ENCODE measurements at places on chromosomes 3 and 15.

- no peak for DNase-seq
These were observed 227.6 kb downstream of the KLF13 start for GRCh38 chr15:31554261-31554660.

DNA sequence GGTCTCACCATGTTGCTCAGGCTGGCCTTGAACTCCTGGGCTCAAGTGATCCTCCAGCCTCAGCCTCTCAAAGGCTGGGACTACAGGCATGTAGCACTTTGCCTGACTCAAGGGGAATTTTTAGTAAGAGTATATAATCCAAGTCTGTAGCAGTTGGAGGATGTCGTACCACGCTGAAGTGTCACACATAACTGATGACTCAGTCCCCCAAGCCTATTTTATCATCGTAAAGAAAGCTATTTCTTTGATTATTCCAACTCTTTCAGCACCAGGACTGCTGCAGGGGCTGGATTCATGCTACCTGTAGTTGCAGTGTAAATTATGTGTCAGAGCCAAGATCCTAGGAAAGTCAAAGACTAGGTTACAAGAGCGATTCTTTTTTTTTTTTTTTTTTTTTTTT is 1.4 kb upstream of the PRKCI start:
- no peak for DNase-seq

DNA sequence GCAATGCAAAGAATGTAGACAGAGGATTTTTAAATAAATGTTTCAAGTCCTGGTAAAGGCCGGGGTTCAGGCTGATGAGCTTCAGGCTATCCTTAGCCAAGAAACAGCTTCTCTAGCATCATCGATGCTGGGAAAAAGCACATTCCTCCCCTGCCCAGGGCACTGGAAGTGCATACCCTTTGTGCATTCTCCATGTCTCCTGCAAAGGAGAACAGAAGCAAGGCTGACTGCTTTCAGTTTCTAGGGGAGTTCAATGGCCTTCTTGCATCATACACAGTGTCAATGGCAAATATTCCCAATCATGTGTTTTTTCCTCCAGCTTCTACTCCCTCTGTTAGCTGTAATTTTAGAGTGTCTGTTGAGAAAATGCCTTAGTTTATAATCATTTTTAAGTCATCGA is 59.9 kb downstream of the GPR176 start:
- DNase-seq, result no peak

- DNase-seq, result no peak
These were observed 12.2 kb downstream of the EIF4E3 start for GRCh38 chr3:71713041-71713440.

DNA sequence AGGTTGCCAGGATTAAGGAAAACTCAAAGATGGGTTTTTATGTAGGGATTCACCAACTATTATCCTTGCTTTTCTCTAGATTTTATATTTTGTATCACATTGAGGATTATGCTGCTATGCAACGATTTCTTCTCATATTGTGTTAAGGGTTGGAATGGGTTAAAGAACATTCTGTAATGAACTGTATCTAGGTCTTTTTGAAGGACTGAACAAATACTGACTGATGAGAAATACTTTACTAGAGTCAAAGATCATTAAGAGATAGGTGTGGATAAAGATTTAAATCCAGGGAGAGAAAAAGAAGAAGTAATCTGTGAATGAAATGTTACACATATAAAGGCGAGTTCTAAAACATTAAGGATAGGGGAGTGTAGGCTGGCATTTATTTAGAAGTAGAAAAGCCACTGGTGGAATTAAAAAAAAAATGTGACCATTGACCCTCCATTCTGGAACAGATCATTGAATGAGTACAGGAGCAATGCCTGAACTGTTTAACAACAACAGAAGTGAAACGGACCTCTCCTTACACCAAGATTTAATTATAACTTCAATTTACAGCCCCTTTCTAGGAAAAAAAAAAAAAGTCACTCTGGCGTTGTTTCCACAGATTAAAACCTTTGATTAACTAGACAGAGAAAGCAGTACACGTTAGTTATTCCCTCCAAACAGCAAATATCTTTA is 39.2 kb downstream of the PROS1 start:
- DNase-seq, result no peak

- no peak for DNase-seq
These were observed 3.4 kb upstream of the LMAN1L start for GRCh38 chr15:74809242-74809641.

GRCh38 chr15:73985101-73985873 is 6.8 kb downstream of the STOML1 start:
- DNase-seq, result no peak

DNA sequence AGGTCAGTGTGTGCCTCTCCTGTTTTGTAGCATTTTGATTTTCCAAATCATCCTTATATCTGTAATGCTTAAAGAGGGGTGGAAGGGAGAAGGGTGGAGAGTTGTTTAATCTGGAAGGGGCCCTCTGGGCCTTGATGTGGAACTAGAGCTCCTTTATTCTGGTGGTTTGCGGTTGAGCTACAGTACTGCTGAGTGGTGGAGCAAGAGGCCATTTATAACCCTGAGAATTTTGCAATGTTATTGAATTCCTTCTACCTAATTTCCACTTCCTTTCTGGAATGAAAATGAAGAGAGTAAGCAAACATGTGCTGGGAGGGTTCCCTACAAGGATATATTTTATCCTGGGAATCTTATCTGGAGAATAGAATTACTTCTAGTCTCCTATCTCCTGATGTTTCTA is 35.3 kb upstream of the TUBGCP5 start:
- DNase-seq, result no peak

- DNase-seq, result no peak
These were observed 52.0 kb upstream of the CTSH start for GRCh38 chr15:78996894-78997275.

GRCh38 chr3:28916713-28917499 is 364.0 kb upstream of the RBMS3 start:
- DNase-seq, result no peak

DNA sequence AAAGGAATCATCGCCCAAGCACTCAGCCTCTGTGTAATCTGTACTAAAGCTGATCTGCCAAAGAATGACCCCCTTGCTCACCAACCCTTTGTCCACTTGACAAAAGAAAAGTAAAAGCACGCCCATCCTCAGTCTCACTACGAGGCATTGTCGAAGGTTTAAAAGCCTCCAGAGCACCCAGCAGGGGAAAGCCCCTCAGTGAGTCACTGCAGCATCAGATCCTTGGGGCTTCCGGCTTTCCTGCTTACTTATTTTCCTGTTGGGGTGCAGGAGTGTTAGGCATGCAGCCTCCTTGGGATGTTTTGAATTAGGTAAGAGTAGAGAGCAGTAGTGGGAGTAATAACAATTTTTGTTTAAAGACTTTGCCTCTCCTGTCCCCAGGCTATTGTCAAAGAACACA is 216.1 kb downstream of the MTHFS start:
- no peak for DNase-seq

DNA sequence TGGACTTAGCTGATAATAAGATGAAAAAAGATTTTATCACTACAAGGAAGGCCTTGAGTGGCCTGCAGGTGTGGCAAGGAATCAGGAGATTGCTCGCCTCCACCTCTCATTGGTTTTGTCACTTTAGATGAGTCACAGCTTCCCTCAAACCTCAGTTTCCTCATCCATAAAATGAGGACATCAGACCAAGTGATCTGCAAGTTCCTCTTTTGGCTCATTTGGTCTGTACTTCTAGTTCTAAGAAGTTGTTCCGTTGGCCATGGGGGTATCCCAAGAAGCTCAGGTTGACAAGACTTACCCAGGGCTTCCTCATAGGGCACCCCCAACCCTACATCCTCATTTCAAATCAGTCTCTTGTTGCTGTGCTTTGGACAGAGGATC is 254.1 kb downstream of the UACA start:
- DNase-seq, result no peak

DNA sequence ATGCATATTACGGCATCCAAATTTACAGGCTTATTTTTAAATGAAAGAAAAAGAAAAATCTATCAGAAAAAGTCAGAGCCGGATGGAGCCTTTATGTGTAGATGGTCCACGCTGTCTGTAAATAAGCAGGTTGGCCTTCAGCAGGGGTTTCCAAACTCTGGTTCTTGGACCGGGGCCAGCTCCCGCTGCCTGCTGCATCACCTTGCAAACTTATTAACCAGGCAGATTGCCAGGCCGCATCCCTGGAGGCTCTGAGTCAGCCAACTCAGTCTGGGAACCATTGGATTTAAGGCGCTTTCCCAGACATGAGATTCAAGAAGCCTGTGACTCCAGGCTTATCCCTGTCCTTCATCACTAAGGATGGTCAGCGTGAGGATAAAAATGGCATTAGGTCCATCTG is 212.4 kb downstream of the OPA1 start:
- no peak for DNase-seq

- DNase-seq, result no peak
These were observed 58.1 kb downstream of the ATP10A start for GRCh38 chr15:25805031-25805430.

DNA sequence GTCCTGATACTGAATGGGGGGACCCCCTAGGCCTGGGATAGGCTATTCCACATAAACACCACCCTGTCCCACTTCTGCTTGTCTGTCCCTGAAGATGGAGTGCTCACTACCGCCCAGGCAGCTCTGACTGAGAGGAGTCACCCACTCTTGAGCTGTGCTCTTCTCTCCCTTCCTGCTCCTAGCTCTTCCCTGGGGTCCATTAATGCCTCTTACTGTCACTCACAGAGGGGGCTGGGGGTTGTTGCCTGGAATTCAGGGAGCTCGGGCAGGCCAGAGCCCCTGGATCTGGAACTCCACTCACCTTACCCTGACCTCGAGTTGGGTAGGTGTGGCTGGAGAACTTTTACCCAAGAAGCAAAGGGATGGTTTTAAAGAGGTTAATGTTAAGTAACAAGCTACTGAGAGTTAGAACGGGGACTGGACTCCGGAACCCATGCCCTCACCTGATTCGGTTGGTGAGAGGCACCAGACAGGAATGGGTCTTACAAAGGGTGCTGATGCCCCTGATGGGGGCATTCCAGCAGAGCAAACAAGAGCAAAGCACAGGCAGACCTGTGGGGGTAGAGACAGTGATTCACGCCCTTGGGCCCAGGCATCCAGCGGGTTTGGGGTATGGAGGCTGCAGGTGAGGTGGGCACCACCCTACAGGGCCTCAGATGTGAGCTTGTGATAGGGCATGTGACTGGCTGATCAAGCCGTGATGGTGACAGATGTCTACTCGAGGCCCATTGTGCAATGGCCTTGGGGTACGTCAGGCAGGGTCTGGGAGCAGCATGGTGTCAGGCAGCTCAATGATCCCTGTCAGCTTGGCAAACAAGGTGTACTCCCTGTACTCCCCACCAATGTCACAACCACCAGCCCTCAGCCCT is 5.4 kb downstream of the NBEAL2 start:
- DNase-seq, result no peak

- DNase-seq, result no peak
These were observed 90.6 kb downstream of the IQSEC1 start for GRCh38 chr3:12982619-12983101.

DNA sequence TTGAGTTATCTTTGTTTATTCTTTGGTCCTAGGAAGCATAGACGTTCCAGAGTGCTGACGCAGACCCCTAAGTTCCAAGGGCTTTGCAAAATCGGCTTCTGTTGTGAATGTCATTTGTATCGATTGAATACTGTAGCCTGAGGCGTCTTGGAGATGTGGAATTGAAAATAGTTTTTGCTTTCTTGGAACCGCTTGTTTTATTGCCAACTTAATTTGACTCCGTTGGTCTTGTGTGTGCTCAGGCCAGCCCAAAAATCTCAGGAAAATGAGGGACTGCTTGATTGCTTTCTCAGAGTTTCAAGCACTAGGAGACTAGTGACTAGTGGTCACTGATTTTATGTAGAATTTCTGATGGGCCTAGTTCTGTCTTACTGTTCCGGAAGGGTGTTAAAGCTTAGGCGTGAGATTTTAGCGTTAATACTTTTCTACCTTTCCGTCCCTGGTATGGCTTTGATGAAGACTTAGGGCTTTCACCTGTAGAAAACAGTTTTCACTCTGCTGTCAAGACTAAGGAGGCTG is 263 bp upstream of the UTS2B start:
- no peak for DNase-seq

DNA sequence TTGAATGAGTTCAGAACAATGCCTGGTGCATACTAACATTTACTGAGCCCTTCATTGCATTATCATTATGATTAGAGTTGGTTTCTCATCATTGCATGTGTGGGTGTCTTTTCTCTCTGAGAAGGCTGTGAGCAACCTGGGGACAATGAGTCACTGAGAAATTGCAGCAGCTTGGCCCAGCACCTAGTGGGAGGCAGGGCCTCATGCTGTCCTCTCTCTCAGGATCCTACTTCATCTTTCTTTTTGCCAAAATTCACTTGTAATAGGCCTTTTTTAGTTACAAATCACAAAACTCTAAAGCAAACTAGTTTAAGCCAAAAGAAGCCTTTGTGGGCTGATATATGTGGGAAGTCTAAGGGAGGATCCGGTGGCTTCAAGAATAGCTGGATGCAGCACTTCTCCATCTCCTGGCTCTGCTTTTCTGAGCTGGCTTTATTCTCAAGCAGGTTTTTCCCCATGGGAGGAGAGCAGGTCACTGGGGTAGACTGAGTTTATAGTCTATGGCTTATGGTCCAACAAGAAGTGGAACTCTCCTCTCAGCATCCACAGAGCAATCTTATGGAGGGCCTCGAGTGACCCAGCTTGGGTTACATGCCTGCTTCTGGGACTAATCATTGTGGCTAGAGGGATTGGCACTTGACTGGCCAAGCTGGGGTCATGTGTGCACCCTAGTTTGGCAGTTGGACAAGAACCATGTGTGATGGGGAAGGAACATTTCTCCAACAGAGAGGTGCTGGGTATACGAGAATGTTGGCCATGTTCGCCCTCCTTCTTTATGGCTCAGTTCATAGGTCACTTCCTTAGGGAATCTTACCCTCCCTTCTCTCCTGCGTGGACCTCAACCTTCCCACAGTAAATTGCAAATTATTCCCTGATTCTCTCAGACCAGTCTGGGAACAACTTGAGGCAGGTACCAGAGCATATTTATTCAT is 8.7 kb upstream of the CAMK1 start:
- no peak for DNase-seq

- DNase-seq, result no peak
These were observed 471.2 kb downstream of the NR2F2 start for GRCh38 chr15:96801576-96802150.

DNA sequence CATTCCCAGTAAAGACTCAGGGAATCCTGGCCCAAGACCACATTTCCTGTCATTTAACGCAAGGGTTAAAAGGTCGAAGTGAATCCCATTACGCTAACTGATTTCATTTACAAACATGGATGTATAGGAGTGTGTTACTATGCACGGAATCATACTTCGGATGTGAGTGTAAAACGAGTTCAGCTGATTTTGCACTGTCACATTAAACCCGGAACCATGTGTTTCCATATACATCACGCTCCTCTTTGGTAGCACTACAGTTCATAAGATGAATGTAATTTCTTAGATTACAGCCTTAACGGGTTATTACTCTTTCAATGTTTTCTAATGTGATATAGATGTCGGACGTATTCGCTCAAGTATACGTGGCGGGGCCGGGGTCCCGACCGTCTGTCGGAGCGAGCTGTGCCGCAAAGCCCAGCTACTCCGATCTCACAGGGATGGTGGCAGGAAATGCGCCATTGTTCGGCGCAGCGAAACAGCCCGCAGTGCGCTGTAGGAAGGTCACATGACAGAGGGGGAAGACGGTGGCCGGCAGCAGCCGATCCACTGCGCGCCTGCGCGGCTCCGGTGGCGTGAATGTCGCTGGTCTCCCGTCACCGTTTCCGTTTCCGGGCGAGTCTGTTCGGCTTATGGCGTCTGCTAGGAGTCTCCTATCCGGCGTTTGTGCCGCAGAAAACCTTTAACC is 97.3 kb downstream of the NPAP1 start:
- peak; percentile 32 for DNase-seq
